Hepatocyte (in vitro differentiated cells): ENCODE measurements at places on chromosomes 7 and 10.
A peak's percentile ranks its signal among the peaks of the same experiment; 100 is the strongest.

GRCh38 chr7:23915236-23915635, 205.2 kb downstream of the STK31 start:
- no peak for DNase-seq

DNA sequence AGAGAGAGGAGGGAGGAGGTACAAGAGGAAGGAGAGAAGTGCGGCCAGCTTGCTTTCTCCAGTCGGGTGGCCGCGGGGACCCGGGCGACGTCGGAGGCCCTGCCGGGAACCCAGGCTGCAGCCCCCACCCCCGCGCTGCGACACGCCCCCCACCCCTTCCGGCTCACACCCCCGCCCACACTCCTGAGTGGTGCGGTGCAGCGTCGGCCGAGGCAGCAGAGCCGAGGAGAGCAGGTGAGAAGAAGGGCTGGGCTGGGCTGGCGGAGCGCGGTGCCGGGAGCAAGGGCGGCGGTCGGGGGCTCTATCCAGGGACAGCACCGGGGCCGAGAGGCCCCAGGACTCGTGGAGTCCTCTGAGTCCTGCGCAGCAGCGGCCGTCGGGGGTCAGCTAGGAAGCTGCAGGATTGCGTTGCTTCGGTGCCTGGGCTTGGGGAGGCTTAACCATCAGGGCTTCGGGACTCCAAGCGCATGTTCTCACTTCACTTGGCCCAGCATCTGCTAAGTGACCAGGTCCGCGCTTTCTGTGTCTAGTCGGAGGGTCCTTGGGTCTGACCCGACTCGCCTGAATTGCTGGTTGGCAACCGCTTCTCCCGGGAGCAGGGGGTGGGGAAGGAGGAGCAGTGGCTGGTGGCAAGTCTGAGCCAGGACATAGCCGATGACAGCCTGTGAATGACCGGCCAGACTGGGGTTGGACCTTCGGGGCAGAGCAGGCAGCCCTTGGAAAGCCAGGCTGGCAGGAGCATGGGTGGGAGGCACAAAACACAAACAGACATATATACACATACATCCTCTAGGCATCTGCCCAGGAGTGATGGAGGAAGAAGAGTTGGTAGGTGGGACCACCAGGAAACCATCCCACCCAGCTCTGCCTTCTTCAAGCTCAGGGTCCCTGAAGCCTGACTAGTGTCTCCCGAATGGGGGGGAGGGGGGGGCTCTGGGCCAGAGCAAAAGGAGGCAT, 683 bp downstream of the CHAT start:
- DNase-seq, result no peak

- DNase-seq, result no peak
These were observed 37.8 kb downstream of the SRPK2 start for GRCh38 chr7:105350906-105351305.

- DNase-seq, result peak; percentile 20
These were observed 377.0 kb downstream of the TCERG1L start for GRCh38 chr10:130934293-130935127.

- DNase-seq, result no peak
These were observed 81.8 kb upstream of the SFMBT2 start for GRCh38 chr10:7492660-7493046.

GRCh38 chr7:116164552-116165306, 45.6 kb upstream of the TES start:
- DNase-seq, result no peak

- no peak for DNase-seq
These were observed 63.1 kb upstream of the NKX6-2 start for GRCh38 chr10:132848951-132849545.

DNA sequence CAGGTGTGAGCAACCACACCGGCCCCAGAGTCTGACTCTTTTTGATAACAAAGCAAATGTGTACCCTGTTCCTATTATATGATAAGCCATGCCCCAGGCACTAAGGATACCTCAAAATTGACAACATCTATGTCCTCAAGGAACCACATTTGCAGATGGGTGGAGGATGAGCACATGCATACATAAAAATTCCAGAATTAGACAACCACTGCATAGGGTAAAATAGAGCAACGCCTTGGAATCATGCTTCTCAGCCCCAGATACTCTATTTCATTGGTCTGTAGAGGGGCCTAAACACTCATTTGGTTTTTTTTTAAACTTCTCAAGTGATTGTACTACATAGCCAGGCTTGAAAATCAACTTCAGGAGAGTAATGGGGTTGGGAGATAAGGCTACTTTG, 78.7 kb downstream of the SLC25A13 start:
- DNase-seq, result no peak

DNA sequence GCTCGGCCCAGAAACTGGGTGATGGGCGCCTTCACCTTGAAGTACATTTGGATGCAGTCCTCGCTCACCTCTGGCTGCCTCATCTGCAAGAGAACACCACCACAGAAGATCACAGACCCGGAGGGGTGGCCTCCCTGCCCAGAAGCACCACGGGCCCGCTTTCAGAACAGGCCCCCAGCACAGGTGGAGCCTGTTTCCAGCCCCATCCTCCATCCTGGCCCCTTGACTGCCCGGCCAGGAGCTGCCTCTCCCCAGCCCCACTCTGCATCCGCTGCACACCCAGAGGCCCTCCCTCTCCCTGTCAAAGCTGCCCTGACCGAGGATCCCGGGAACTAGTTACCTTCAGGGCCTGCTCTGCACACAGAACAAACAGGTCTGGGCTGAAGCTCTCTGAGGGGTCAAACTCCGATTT, 724 bp downstream of the CFAP46 start:
- DNase-seq, result peak; percentile 30

DNA sequence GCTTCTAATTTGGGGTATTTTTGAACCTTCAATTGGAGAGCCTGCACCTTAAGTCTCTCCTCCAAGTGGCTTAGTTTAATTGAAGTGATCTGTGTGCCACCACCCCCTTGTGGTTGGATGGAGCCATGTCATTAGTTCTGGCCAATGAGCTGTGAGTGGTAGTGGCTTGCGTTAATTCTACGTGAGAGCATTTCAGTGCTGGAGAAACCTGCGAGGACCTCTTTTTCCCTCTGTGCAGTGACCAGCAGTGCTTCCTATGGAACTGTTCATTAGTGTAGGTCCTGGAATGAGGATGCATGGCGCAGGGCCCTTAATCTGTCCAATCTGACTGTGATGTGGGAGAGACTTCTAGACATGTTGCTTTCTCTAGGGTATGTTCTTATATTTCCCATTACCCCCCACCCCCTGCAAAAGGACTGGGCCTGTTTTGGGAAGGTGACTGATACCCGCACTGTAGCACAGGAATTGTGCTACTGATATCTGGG, 3.8 kb downstream of the HILPDA start:
- peak; percentile 71 for DNase-seq

DNA sequence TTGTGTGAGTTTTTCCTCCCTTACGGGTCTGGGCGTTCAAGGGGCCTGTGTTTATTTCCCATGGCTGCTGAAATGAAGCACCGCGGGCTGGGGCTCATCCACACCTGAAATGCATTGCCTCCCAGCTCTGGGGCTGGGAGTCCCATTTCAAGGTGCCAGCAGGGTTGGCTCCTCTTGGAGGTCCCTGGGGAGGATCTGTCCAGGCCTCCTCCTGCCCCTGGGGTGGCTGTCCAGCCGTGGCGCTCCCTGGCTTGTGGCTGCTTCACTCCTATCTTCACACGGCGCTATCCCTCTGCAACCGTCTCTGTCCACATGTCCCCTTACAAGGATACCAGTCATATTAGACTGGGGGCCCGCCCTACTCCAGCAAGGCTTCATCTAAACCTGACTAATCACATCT, 41.1 kb upstream of the CNPY1 start:
- DNase-seq, result no peak

- DNase-seq, result no peak
These were observed 40.0 kb downstream of the MINPP1 start for GRCh38 chr10:87544721-87545120.

- DNase-seq, result no peak
These were observed 157.5 kb upstream of the TNS3 start for GRCh38 chr7:47739301-47739875.

DNA sequence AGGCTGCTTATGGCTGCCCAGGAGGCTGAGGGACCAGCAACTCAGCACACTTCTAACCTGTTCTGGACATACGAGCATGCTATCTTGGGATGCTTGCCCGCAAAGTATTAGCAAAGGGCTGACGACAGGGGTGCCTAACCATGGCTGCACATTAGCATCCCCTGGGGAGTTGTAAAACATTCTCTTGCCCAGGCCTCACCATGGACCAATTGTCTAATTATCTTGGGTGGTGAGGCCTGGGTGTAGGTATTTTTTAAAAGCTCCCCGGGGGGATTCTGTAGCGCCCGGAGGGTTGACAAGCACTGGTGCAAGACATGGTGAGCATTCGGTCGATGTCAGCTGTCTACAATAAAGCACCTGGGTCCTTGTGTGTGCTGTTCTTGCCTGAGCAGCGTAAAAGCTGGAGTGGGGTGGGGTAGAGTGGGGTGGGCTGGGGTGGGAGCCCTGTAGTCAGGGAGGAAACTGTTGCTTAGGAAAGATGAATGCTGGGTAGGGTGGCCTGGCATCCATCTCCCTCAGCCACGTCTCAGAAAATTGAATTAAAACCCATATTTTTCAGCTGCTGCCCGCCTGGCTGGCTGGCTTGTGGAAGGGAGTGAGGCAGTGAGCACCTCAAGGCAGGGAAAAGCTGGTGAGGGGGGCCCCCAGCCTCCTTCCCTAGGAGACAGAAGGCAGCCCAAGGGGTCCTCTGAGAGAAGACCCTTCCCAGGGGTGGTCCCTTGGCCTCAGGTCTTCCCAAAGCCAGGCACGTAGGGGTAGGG, 2.9 kb upstream of the ADCYAP1R1 start:
- no peak for DNase-seq

GRCh38 chr7:47477191-47478016, 104.5 kb downstream of the TNS3 start:
- DNase-seq, result no peak

DNA sequence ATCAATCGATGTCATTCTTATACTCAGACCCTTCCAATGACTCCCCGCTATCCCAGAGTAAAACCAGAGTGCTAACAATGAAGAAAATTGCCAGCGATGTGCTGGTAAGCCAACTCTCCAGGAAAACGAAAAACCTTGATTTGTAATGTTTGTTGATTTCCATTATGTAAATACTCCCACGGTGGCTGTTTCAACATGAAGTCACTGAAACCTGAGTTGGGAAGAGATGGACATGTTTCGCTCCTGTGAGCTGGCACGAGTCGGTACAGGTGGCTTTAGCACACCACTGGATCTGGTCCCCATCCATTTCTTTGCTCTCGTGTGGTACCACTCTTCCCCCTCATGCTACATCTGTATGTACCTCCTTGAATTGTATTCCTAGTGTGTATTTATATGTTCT, 52.9 kb downstream of the AP3M1 start:
- DNase-seq, result no peak

- DNase-seq, result peak; percentile 84
These were observed 9.6 kb upstream of the ZMIZ1 start for GRCh38 chr10:79058899-79059841.

GRCh38 chr7:30427296-30428070, 51.1 kb downstream of the NOD1 start:
- DNase-seq, result no peak

GRCh38 chr7:9091282-9091681, 657.9 kb downstream of the NXPH1 start:
- DNase-seq, result no peak

- no peak for DNase-seq
These were observed 335.2 kb upstream of the RNF32 start for GRCh38 chr7:156305351-156305750.

DNA sequence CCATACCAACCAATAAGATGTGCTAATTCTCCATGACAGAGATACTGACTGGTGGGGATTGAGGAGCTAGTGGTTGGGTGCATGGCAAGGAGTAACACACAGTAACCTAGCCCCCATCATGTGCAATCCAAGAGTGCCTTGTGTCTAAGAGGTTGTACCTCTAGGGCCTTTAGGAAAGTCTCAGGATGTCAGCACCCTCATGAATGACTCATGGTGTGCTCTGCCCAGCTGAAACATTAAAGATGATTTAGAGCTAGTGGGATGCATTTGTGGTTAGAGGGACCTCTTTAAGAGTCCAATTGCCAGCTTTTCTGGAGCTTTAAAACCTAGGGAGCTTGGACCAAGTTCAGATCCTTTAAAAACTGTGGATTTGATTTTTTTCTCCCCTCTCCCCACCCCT, 181.1 kb downstream of the HERPUD2 start:
- no peak for DNase-seq

DNA sequence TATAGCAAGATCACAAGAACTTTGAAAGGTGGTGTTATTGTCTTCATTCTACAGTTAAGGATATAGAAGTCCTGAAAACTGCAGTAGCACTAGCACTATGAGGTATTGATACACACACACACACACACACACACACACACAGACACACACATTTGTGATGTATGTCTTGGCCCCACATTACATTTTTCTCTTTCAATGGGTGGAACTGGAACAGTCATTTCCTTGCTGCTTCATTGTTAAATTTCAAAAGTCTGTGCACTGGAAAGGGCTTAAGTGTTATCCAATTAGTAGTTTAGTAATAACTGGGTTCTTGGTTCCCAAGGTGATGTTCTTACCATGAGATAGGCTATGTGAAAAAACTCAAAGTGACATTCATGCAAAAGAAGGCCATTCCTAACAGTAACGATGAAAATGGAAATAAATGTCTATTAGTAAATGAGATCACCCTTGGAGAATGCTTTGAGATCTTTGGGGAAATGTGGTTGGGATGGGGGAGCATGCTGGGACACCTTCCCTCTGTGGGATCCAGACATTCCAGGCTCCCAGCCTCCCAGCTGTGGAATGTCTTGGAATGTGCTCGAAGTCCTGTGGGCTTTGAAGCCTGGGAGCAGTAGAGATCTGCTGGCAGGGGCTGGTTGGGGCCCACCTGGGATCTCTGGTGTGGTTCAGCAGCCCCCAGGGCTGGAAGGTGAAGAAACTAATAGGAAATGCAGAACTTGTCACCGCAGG, 37.4 kb upstream of the CALD1 start:
- DNase-seq, result no peak

DNA sequence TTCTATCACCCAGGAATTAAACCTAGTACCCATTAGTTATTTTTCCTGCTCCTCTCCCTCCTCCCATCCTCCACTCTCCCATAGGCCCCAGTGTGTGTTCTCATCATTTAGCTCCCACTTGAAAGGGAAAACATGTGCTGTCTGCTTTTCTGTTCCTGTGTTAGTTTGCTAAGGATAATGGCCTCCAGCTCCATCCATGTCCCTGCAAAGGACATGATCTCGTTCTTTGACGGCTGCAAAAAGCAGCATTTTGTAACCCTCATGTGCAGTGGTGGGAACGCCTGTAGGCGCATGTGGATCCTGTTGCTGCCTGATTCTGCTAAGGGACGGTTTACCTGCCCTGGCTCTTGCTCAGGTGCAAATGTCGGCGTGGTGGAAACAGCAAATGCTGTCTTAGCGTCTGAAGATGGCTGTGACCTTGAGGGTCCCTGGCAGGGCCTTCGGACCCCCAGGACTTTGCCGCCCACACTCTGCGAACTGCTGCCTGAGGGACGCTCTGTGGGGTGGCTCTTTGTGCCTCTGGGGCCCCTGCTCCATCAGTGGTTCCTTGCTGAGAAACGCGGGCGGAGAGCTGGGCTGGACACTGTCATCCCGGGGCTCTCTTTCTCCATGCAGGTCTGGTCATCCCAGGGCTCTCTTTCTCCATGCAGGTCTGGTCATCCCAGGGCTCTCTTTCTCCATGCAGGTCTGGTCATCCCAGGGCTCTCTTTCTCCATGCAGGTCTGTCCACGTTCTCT, 5.6 kb upstream of the MTG1 start:
- no peak for DNase-seq

- DNase-seq, result peak; percentile 40
These were observed 464 bp downstream of the KIAA1217 start for GRCh38 chr10:24209432-24209771.

- peak; percentile 24 for DNase-seq
These were observed 219.4 kb downstream of the ANK3 start for GRCh38 chr10:60170250-60170649.
